A549 treated with Hydrocortisone at 1 μM for 4 hours (cell line): ENCODE measurements at places on chromosomes 3 and 15. TPM values are rescaled to one million over a fixed set of nuclear protein-coding genes. Genes with fewer than 3 reads are reported as not detected.

The GOLGA8T gene
- 0.91 to 1.7 TPM (median 1.6 TPM) in 5 replicates for total RNA-seq

The CNOT10 gene
- 25.8 to 31.5 TPM (median 28.9 TPM) in 5 replicates for total RNA-seq

The PSTPIP1 gene
- total RNA-seq, result 0.21 TPM in 1 of 5 replicates, not detected in the others

The GLDN gene
- 0.02 to 0.12 TPM in 2 of 5 replicates, not detected in the others for total RNA-seq

The GRAMD1C gene
- 0.30 to 1.1 TPM (median 0.63 TPM) in 5 replicates for total RNA-seq

The FGD5 gene
- 0.01 to 0.05 TPM (median 0.03 TPM) in 3 of 5 replicates, not detected in the others for total RNA-seq

The GOLGA8J gene
- total RNA-seq, result 0.16 TPM in 1 of 5 replicates, not detected in the others

The DNASE1L3 gene
- total RNA-seq, result 0.22 to 0.31 TPM in 2 of 5 replicates, not detected in the others

The SIDT1 gene
- 0.46 to 0.60 TPM (median 0.54 TPM) in 5 replicates for total RNA-seq

The SPATA12 gene
- 0.30 to 0.38 TPM (median 0.37 TPM) in 5 replicates for total RNA-seq

The CNTN3 gene
- not detected in 5 replicates for total RNA-seq

The NEIL1 gene
- total RNA-seq, result 1.9 to 3.6 TPM (median 2.5 TPM) in 5 replicates

The FETUB gene
- 0.12 to 0.34 TPM (median 0.15 TPM) in 3 of 5 replicates, not detected in the others for total RNA-seq

The GRAMD2A gene
- total RNA-seq, result 0.07 to 0.31 TPM (median 0.16 TPM) in 5 replicates
